Activated naive CD8-positive, alpha-beta T cell treated with anti-CD3 and anti-CD28 coated beads, Interleukin-2, amount 50 U/mL, for 24 hours (primary cell): ENCODE measurements at places on chromosomes 6 and 20.

- DNase-seq, result no peak
These were observed 15.0 kb upstream of the NKX2-2 start for GRCh38 chr20:21528870-21529269.

- no peak for DNase-seq
These were observed 40.4 kb downstream of the CEBPB start for GRCh38 chr20:50230871-50231560.

DNA sequence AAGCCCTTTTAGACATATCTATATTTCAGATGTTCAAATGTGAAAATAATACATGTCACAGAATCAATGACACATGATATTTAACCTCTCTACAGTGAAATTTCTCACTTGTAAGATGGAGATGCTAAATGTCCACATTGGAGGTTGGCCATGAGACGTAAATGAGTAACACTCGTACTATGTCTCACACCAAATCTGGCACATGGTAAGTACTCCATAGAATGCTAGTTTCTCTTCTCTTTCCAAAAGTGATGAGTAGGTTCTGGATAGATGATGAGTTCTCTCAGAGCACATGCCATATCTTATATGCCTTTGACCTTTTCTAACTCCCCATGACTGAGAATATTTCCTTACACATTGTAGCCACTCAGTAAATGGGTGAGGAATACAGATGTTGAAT lies 17.7 kb downstream of the GFOD1 start:
- no peak for DNase-seq

DNA sequence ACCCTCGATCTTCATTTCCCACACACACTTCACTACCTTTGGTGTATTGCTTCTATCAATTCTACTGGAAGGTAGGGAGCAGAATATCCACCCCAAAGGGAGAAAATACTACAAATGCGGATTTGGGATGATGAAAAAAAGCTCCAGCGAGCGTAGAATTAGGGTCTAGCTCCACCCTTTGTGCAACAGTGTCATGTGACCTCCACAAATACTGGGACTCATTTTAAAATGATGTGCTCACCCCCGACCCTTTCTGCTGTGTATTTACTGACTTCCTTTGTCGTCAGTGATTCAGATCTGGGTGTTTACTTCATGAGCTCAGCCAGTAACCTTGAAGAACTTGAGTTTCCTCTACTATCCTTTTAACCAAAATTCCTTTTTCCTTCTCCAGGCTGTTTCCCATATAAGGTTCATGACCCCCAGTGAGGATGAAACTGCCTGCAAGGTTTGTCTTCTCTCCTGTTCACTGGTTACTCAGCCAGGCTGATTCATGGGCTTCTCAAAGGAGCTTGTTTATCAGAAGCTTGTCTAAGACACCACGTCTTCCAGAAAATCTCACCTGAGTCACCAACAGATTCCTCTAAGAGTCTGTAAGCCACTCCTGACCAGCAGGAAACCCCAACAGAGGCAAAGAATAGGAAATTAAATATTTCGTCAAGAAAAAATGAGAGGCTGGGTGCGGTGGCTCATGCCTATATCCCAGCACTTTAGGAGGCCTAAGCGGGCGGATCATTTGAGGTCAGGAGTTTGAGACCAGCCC lies 39.6 kb upstream of the PAX1 start:
- DNase-seq, result no peak

DNA sequence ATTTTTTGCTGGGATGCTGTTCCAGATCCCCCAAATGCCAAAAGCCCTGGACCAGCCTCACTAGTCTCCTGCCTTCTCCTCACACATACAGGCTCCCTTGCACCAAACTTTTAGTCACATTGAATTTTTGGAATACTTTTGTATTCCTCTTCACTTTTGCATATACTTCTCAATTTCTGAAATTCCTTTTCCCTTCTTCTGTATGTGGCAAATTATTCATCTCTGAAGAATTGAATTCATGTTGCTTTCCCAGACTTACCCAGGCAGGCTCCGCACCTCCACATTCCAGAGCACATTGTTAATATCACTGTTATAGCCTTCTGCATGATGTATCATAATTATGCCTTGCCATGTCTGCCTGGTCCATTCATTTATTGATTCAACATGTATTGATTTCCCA lies 255.3 kb upstream of the POU3F2 start:
- DNase-seq, result no peak

DNA sequence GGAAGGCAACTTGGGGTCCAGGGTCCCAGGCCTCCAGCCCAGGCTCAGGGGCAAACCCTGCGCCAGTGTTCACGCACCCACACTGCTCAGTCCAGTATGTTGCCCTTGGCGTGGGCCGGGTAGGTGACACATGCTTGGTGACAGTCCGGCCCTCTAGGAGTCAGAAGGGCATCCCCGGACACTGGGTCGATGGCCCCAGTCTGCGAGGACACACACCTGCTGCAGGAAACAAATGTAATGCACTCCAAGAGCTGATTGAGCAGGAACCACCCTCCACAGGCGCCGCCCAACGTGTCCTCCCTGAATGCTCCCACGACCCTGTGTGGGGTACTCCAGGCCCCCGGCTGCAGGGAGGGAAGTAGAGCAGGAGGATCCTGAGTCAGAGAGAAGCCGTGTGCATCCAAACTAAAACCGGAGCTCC lies 160.7 kb downstream of the DLL1 start:
- no peak for DNase-seq

DNA sequence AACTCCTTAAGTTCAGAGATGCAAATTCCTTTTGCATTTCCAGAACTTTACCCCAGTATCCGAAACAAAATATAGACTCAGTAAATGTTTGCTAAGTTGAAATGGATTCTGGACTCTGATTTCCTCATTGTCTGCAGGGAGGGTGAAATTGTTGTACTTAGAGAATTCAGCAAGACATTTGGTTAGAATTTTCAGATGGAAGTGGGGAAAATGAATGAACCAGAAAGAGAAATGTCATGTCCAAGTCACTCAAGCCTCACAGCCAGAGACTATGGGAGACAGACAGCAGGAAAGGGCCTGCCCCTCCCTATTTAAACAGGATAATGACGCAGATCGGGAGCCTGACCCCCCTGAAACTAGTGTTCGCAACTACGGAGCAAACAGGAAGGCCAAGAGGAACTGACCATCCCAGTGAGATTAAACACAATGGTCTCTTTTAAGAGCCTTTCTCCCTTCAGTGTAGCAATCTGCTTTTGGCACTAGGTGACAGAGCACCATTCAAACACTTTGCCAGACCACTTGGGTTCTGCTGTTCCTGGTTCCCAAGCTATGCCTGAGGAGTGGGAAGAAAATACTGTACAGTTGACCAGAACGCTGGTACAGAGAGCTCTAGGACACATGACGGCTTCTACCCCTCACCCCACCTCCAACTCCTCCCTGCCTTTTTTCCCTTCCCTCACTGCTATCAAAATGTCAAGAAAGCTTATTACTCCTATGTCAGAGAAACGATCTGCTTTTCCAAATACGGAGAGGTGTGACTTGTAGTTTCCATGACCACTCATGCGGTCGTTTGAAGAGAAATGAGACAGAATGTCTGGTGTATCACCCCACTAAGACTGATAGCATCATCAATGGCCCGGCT lies 13.7 kb downstream of the NEDD9 start:
- no peak for DNase-seq

DNA sequence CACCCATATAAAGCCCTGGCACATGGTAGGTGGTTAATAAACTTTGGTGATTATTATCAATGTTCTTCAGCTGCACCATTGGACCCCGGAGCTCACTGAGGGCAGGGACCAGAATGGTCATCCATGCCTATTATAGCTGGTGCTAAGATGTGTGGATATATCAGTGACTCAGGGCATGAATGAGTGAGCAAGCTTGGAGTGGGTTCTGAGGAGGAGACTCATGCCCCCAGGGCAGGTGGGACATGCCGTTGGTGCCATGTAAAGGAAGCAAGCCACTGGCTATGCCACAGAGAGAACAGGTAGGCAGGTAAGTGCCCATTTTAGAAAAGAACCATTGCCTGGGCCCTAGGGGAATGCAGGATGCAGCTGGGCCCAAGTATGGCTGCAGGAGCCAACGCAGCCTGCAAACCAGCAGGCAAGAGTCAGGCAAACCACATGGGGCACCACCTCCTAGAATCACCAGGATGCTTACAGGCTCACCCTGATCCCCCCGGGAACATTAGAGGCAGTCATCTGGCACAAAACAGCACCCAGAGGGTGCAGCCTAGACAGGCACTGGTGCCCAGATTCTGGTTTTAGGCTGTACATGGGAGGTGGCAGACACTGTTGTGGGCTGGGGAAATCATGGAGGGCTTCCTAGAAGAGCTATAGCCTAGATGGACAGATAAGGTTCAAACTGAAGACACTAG lies 23.5 kb downstream of the PLAGL2 start:
- no peak for DNase-seq

GRCh38 chr6:53377793-53378192 lies 29.0 kb upstream of the ELOVL5 start:
- no peak for DNase-seq

- DNase-seq, result no peak
These were observed 43.2 kb downstream of the KHDC1L start for GRCh38 chr6:73182021-73182607.

DNA sequence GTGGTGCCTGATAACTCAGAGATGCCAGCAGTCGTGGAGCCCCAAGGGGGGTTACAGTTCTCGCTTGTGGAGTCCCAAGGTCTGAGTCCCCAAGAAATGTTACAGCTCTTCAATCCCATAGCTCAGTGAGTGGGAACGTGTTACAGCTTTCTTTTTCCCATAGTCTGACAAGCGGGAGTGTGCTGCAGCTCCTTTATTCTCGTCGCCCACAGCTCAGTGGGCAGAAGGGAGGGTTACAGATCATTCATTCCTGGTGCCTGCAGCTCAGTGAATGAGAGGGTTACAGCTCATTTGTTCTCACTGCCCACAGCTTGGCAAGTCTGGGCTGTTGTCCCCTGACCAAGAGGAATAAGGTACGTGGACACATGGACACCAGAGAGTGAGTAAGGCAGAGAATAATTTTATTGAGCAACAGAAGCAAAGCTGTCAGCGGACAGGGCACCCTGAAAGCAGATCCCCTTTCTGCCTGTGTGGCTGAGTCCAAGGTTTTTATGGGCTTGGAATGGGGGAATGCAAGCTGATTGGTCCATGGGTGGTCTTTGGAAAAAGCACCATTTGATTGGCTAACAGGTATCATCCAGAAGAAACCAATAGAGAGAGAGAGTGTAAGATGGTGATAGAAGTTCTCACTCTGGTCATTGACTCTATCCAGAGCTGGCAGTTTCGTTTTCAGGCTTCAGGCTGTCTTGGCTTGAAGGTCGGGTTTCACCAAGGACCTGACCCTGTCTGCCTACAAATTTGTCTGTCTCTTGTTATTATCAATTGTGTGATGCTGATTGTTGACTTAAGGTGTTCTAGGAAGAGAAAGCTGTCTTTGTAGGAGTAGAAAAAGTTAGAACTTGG lies 16.4 kb downstream of the RNF217 start:
- no peak for DNase-seq

GRCh38 chr20:54339093-54339492 lies 131.2 kb downstream of the PFDN4 start:
- DNase-seq, result no peak

GRCh38 chr6:18245642-18246041 lies 18.7 kb downstream of the DEK start:
- DNase-seq, result peak; percentile 27

DNA sequence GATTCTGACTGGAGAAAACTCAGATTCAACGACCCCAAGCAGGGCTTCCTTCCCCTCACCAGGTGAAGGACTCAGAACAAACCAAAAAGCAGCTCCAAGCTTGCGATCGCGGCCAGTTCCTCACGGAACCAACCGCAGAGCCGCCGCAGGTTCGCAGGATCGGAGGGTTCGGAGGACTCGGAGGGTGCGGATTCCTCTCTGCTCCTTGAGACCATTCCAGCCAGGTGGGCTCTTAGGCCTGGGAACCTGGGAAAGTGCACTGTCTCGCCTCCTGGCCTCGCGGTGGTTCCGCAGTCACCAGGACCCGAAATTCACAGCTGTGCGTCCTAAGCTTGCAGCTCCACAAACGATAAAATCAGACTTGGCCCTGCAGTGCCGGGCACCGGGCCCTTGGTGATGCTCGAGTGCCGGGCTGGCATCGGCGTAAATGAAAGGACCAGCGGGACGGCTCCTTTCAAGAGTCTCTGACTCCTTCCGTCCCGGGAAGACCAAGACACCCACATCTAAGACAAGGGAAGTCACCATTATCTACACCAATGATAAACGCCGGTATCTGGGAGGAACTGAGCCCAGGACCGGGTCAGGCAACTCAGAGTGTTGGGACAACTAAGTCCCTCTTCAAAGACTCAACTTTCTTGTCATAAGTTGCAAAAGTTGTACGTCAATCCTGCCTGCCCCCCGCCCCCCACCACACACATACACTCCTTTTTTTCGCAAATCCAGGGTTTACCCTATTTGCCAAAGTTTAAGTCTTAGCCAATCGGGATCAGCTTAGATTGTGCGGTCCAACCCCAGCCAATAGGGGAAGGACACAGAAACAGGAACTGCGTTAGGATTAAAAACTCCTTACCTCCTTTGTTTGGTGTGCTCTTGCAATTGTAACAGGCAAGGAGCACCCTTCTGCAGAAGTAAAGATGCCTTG lies 69.8 kb upstream of the PRSS16 start:
- peak; percentile 75 for DNase-seq

GRCh38 chr20:12061466-12061865 lies 143.8 kb downstream of the BTBD3 start:
- no peak for DNase-seq

GRCh38 chr6:50585441-50586330 lies 127.6 kb upstream of the TFAP2D start:
- no peak for DNase-seq

DNA sequence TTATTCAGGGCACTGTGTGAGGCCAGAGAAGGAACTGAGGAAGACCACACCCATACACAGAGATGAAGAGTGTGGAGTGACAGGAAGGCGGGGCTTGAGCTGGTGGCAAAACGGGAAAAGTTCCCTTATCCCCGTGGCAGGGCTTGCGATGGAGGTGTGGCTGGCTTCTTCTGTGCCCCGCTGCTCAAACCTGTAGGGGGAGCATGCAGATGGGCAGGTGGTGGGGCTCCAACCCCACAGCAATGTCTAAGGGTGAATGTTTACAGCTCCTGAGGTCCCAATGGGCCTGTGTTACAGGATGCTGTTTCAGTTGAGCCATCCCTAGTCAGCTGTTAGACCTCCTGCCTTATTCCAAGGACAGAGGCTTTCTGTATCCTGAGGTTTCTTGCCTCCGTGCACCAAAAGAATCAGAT lies 105.9 kb downstream of the LY86 start:
- DNase-seq, result no peak

DNA sequence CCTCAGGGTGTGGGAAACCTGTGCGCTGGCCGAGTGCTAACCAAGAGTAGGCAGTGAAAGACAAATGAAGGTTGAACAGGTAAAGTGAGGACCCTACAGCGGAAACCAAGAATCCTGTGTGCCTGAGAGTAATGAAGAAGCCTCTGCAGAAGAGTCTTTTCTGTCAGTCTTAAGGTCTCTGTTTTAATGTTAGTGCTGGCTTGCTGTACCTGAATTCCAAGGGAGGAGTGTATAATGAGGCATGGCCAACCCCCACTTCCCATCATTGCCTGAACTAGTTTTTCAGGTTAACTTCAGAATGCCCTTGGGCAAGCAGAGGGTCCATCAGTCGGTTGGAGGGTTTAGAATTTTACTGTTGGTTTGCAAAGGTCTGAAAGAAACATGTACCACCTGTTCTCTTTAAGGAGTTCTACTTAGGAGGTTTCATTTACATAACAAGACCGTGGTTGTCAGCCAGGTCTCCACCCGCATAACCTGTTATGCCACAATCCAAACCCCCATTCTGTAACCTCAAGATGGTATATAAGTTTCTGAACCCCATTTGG lies 589 bp upstream of the PDCD2 start:
- no peak for DNase-seq

GRCh38 chr6:97947841-97948240 lies 664.8 kb upstream of the MMS22L start:
- no peak for DNase-seq
